Suppressor macrophage treated with lipopolysaccharide for 4 hours (primary cell): ENCODE measurements at places on chromosomes 7 and 10.
A peak's percentile ranks its signal among the peaks of the same experiment; 100 is the strongest.

DNA sequence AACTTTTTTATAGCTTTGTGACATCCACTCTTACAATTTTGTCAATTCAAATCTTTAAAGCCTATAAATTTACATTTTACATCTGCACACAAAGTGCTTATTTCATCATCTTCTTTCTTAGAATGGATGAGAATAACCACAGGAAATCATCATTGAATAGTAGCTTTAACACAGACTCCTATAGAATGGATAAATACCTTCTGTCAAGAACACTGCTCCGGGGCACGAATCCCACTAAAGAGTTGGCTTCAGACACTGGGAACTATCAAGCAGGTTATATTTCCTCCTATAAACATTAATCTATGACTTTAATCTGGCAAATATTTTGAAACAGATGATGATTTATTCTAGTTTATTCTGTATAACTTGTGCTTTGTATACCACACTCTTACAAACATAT, 269.7 kb upstream of the TPK1 start:
- DNase-seq, result no peak

- no peak for DNase-seq
These were observed 12.3 kb downstream of the NOD1 start for GRCh38 chr7:30466266-30466665.

- DNase-seq, result no peak
These were observed 78.3 kb downstream of the WIPF3 start for GRCh38 chr7:29884399-29885272.

GRCh38 chr7:64938540-64938939, 35.5 kb downstream of the ZNF273 start:
- DNase-seq, result no peak

- no peak for DNase-seq
These were observed 81.3 kb upstream of the SFMBT2 start for GRCh38 chr10:7491949-7492659.

DNA sequence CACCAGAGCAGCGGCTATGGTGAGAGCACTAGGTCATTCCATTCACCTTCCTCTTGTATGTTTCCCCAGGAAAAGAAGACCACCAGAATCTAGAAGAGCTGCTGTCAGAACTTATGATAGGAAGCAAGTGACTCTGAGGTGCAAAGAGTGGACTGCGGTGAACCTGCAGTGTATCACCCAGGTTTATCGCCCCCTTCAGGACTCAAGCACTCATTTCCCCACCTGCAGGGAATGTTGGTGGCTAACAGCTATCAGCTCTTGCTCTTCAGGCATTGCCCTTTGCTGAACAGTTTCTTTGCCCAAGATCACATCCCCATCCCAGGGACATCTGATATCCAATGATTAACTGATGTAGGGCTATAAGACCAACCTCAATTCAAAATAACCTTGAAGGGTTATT, 66.3 kb upstream of the IL6 start:
- DNase-seq, result no peak

- peak; percentile 37 for DNase-seq
These were observed at the start of gene GOLGA7B for GRCh38 chr10:97849687-97850402. Gene GOLGA7B (plus strand): TSS chr10:97849843. CDS start chr10:97850304, 461 bp downstream.

- DNase-seq, result peak; percentile 2
These were observed 36.9 kb upstream of the VSIR start for GRCh38 chr10:71810048-71810750.

- no peak for DNase-seq
These were observed 39.2 kb upstream of the OTUD1 start for GRCh38 chr10:23399701-23400144.

GRCh38 chr7:83652481-83652880, 3.5 kb upstream of the SEMA3E start:
- no peak for DNase-seq

GRCh38 chr10:17238445-17239291, 10.6 kb downstream of the VIM start:
- DNase-seq, result peak; percentile 23
